ENCODE measurements at places on chromosomes 7 and 10.
A peak's percentile ranks its signal among the peaks of the same experiment; 100 is the strongest.

GRCh38 chr10:89923661-89924060 lies 222.3 kb downstream of the KIF20B start:
- DNase-seq, result no peak

DNA sequence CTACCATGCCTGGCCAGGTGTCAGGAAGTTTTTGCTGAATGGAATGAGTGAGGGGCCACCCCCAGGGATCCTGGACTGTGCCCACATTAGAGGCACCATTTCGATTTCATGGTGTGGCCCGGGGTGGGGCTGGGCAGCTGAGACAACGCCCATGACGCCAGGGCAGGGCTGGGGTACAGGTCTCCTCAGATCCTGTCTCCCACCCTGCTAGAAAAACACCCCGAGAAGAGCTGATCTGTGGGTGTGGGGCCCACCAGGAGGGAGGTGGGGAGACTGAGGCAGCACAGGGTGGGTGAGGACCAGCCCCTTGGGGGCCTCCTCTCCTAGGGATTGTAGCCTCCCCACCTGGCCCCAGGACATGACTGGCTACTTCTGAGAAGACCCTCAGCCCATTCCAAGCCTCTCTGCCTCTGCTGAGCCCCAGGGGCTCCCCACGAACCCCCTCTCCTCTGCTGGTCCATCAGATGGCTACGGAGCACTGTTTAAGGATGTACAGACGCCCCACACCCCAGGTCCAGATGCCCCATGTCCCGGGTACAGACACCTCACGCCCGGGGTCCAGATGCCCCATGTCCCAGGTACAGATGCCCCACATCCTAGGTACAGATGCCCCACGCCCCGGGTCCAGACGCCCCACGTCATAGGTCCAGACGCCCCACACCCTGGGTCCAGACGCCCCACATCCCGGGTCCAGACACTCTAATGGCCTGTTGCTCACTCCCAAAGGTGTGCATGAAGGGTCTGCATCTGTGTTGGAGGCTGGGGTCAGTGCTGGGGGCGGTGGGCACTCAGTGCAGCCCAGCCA lies 99.4 kb downstream of the MICALL2 start:
- DNase-seq, result no peak

GRCh38 chr7:156764016-156764669 lies 123.6 kb downstream of the RNF32 start:
- no peak for DNase-seq

GRCh38 chr10:112783351-112784021 lies 166.6 kb upstream of the TCF7L2 start:
- DNase-seq, result no peak

GRCh38 chr7:149790146-149790548 lies 16.8 kb upstream of the ZNF467 start:
- no peak for DNase-seq

DNA sequence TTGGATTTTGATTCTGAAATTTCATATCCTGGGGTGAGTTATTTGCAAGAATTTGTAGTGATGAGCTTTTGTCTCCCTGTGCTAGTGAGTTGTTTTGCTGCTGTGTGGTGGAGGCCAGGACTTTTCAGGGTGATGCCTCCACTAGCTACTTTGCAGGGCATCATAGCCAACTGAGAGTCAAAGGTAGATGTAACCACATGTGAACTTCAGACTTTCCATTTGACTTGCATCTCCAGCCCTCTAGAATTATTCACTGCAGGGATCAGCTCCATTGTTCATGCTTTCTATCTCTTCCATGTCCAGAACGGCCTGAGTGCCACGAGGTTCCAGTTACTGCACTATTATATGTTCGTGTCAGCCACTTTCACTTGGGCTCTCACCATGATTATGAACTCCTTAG lies 534.3 kb downstream of the GRM8 start:
- no peak for DNase-seq

- DNase-seq, result no peak
Measured at GRCh38 chr7:64878684-64879083, 24.4 kb upstream of the ZNF273 start.

DNA sequence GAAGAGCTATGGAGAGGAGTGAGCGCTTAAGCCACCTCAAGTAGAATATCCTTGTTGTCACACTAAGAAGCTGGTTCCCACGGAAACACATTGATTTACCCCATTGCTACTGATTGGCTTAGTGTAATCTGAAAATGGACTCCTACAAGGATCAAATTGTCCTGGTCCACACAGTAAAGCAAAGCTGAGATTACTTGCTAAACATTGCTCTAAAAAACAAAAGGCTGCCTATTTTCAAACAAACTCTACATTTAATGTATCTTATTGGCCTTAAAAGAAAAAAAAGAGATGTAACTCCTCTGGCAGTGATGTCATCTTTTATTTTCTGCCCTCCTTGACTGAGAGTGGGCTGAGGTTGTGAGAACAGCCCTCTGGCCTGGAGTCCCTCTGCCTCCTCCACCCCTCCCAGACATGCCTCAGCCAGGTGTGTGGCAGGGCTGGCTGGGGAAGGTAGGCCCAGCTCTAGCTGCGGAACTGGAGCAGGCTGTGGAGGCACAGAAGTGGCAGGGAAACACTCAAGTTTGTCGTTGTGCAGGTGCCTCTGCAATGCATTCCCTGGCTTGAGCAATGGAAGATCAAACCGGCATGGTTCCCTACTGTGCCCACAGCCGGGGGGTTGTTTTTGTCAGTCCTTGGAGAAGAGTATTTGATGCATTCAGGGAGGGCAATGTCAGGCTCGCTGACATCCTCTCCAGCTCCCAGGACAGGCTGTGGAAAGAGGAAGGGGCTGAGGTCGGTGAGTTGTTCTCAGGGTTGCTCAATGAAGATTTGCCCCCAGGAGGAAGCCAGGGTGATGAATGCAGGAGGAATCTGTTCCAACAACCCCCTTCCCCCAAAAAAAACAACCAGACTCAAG lies 9.1 kb downstream of the KLF6 start:
- DNase-seq, result no peak

- no peak for DNase-seq
Measured at GRCh38 chr10:98296524-98296923, 28.5 kb upstream of the LOXL4 start.

DNA sequence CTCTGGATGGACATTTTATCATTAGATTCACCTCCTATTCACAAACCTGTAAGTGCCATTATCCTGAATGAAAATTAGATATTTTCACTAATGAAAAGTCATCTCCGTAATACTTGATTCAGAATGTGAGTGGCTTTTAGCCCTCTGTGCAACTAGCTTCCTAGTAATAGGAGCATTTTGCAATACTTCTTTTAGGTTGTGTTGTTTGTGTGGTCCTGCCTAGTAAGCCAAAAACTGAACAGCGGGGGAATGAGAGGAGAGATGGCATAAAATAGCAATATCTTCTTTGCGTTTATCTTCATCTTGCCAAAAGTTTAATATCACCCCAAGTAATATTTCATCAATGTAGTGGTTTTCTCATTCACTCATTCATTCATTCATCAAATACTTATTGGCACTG lies 507.5 kb upstream of the CELF2 start:
- no peak for DNase-seq

GRCh38 chr10:3978174-3978573 lies 193.2 kb upstream of the KLF6 start:
- peak; percentile 52 for DNase-seq

DNA sequence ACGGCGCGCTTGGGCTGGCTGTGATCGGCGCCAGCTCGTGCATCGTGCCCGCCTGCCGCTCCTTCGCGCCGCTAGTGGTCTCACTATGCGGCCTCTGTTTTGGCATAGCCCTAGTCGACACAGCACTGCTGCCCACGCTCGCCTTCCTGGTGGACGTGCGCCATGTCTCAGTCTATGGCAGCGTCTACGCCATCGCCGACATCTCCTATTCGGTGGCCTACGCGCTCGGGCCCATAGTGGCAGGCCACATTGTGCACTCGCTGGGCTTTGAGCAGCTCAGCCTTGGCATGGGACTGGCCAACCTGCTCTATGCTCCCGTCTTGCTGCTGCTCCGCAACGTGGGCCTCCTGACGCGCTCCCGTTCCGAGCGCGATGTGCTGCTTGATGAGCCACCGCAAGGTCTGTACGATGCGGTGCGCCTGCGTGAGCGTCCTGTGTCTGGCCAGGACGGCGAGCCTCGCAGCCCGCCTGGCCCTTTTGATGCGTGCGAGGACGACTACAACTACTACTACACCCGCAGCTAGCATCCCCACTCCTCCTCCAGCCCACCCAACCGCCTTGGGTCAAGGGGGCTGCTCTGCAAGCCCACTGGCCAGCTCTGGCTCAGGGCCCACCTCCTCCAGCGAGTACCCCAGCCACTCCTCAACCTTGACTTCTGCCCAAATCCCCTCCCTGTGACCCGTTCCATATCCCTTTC lies 1.9 kb downstream of the SLC18A3 start:
- DNase-seq, result no peak

- DNase-seq, result no peak
Measured at GRCh38 chr10:33235251-33235884, 99.1 kb downstream of the NRP1 start.

GRCh38 chr10:36412942-36413341 lies 712.5 kb upstream of the ANKRD30A start:
- no peak for DNase-seq

DNA sequence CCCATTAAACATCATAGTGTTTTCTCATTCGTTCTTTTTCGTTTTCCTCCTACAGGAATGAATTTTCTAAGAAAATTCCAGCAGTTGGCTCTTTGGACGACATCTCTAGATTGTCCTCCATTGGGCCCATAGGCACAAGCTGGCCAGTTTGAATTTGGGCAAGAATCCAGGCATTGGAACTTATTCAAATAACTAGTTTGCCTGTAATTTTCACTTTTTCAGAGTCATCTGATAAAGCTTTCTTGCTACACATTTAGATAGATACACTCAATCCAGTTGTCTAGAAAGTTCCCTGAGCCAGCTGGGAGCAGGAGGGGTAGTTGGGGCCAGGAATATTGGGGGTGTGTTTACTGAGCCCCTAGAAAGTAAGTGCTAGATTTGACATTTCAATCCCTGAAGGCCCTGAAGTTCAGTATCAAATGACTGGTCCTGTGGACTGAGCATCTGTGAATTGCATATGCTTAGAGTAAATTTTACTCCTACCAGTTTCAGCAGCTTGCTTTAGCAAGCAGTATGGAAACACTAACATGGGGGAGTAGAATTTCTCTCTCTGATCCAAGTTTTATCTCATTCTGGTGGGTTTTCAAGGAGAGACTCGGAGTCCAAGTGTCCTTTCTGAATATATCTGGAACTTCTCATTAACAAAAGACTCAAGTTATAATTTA lies 5.2 kb downstream of the EGFR start:
- no peak for DNase-seq

GRCh38 chr7:90111-91063 lies 102.0 kb upstream of the FAM20C start:
- no peak for DNase-seq

GRCh38 chr10:15346440-15347141 lies 24.5 kb downstream of the FAM171A1 start:
- no peak for DNase-seq

DNA sequence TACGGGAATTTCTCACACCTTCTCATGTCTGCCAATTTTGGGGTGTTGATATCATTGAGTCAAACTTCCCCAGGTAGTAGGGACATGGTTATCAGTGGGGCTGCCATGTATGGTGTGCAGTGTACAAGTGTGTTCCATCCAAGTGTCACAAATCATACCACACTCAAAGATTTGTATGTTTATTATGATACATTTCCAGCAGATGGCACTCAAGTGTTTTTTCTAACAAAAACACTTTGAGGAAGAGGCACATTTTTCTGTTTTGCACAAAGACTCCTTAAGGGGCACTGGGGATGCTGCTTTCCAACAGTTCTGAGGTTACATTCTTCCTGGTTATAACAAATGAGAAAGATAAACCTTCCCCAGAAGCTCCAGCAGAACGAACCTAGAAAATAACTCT lies 414.5 kb downstream of the REEP3 start:
- no peak for DNase-seq

GRCh38 chr10:71555724-71556119 lies 159.0 kb downstream of the CDH23 start:
- DNase-seq, result no peak

GRCh38 chr7:133423618-133424017 lies 170.7 kb downstream of the EXOC4 start:
- DNase-seq, result no peak

DNA sequence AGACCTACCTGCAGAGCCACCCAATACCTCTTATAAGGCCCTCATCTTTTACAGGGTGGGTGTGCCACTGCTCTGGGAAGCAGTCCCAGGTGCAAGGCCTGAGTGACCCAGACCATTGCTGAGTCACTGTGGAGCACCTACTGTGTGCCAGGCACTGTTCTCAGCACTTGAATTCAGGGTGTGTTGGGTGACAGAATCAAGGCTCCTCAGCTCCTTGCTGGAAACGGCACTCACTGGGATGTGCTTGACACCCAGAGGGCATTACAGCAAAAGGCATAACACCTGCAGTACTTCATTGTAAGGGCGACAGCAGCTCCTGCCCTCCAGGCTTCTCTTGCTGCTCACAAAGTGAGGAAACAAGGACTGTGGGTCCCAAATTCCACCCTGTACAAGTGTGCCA lies 7.1 kb downstream of the CAMK2B start:
- no peak for DNase-seq

DNA sequence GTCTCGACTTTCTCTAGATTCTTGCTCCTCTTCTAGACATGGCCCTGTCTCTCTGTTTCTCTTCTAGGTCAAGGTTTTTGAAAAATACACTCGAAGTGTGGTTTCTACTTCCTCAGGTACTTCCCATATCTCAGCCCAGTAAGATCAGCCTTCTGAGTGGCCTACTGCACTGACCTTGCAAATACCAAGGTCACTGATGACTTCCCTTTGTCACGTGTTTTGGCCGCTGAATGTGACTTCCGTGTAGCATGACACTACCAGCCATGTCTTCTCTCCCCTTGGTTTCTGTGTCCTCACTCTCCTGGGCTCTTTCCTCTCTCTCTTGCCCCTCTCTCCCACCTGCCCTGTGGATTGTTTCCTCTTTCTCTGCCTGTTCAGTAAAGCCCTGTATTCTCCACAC lies 7.9 kb upstream of the WIPF3 start:
- no peak for DNase-seq

DNA sequence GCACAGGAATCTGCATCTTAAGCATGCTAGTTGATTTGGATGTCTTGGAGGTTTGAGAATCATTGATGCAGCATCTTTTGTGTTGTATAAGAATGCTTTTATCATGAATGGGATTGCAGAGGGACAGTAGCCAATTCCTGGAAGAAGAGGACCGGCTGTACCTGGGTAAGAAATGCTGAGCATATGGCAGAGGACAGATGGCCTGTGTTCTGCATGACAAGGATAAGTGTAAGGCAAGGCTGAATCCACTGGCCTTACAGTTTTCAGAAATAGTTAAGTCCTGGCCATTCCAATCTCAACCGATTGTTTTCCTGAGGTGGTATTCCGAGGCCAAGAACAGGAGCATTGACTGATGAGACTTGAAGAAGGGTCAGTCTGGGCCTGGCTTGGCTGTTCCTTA lies 24.4 kb upstream of the KBTBD2 start:
- DNase-seq, result no peak

DNA sequence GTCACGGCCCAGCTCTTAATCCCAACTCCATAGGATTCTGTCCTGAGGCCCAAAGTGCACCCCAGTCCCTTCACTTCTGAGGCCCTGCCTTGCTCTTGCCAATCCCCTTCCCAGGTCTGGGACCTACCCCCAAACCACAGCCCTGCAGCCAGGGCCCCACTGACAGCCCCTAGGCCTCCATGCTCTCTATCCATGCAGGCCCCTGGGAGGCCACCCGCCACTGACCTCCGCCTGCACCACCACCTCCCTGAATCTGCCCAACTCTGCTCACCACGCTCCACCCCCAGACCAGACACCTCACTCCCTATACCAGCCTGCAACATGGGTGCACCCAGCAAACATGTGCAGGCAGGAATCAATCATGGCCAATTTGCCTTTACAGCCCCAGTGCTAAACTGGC lies 10.2 kb downstream of the SLIT1 start:
- no peak for DNase-seq

All from epithelial cell of prostate (primary cell).